Endothelial cell of umbilical vein (primary cell): ENCODE measurements at places on chromosomes 11 and 22. TPM values are rescaled to one million over a fixed set of nuclear protein-coding genes. Genes with fewer than 3 reads are reported as not detected.

DNA sequence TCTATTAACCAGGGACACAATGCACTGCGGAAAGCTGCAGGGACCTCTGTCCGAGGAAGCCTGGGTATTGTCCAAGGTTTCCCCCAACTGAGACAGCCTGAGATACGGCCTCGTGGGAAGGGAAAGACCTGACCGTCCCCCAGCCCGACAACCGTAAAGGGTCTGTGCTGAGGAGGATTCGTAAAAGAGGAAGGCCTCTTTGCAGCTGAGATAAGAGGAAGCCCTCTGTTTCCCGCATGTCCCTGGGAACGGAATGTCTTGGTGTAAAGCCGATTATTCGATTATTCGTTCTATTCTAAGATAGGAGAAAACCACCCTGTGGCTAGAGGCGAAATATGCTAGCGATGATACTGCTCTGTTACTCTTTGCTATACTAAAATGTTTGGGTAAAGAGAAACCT, 5.2 kb downstream of the BET1L start:
- DNase-seq = no peak
- H3K4me1 ChIP-seq = peaks cover 7% of the 10 kb centered on the region
- H3K36me3 ChIP-seq = peaks cover 18% of the 10 kb centered on the region

The CRYBB2 gene
- total RNA-seq = 1.4 TPM in 1 of 2 replicates, not detected in the other

DNA sequence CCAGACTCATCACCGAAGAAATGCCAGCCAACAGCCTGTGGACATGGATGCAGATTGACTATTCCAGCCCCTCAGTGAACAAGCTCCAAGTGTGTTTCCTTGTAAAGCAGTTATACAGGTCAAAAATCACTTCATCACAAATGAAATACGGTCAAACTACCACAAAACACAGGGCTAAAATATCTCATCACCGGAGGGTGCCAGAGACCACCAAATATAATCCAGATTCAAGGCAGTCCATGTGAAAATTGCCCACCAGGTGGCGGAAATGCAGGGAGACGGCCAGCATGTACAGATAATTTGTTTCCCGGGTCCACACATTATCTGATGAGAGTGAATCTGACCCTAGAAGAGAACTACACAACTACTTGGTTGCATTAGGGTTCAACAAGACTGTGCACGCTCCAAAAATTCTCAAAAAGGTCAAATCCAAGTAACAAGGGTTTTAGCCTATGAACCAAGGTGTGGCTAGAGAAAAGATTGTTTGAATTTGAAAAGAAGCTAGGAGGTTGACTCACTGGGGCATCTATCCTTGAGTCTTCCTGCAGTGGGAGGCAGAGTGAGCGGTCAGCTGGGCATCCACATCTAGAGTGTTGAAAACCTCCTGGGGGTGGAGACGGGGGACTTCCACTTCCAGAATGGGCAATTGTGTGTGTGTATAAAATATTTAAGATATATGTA, 71.7 kb downstream of the IGLL5 start:
- peaks cover 9% of the 10 kb centered on the region for H3K27me3 ChIP-seq
- no peak overlapping the region for H3K4me3 ChIP-seq
- H3K4me1 ChIP-seq = no peaks in the 10 kb centered on the region
- H3K36me3 ChIP-seq = no peaks in the 10 kb centered on the region

The GNB1L gene
- 5.9 and 11.2 TPM in 2 replicates for total RNA-seq

- no peaks in the 10 kb centered on the region for H3K36me3 ChIP-seq
- no peaks in the 10 kb centered on the region for H3K27me3 ChIP-seq
- DNase-seq = peak; percentile 8
- peaks cover 3% of the 10 kb centered on the region for H3K4me1 ChIP-seq
- no peak overlapping the region for H3K4me3 ChIP-seq
These were observed 14.7 kb downstream of the MGAT3 start for GRCh38 chr22:39471381-39472141.

The RRM1 gene
- total RNA-seq = 109 and 112 TPM in 2 replicates
